ENCODE measurements at places on chromosomes 12 and 14.

- no peak for DNase-seq
Measured at GRCh38 chr12:68915055-68915454, 17.9 kb downstream of the CPM start.

DNA sequence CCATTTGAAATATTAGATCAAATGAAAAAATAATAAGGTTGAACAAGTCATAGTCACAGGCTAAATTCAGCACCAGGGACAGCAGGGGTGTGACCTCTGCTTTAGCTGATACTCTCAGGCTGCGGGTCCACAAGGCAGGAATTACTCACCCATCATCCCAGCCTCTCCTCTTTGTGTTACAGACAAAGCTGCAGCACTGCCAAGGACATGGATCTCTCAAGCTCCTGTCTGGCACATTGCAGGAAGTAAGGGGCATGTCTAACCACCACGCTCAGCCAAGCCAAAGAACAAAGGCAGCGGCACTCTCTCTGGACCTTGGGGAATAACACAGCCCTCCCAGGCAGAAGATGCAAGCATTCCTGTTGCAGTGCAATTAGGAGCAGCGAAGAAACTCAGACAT, 783.8 kb downstream of the VRK1 start:
- no peak for DNase-seq

GRCh38 chr14:36019126-36019525, 157.4 kb downstream of the PTCSC3 start:
- DNase-seq = no peak

GRCh38 chr12:65330331-65330730, 51.8 kb downstream of the MSRB3 start:
- no peak for DNase-seq

GRCh38 chr14:106586098-106586704, 1059.8 kb downstream of the TMEM121 start:
- DNase-seq = no peak

GRCh38 chr12:121748571-121749265, 36.2 kb downstream of the TMEM120B start:
- no peak for DNase-seq

DNA sequence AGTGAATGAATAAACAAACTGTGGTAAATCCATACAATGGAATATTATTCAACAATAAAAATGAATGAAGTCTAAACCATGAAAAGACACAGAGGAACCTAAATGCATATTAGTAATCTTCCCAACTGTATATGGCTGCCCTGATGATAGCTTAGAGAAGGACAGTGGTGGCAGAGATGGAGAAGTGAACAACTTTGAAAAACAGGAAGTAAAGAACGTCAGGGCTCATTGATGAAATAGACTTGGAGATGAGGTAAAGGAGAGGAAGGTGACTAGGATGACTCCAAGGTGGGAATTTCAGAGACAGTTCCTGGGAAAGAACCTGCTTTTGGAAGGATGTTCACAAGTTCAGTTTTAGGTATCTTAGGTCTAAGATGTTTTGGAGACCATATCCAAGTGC, 36.3 kb upstream of the NT5DC3 start:
- DNase-seq = no peak

All from NCI-H1694 treated with DMSO at 0.1 percent for 48 hours (cell line).